ENCODE measurements at places on chromosomes 13 and 19.

DNA sequence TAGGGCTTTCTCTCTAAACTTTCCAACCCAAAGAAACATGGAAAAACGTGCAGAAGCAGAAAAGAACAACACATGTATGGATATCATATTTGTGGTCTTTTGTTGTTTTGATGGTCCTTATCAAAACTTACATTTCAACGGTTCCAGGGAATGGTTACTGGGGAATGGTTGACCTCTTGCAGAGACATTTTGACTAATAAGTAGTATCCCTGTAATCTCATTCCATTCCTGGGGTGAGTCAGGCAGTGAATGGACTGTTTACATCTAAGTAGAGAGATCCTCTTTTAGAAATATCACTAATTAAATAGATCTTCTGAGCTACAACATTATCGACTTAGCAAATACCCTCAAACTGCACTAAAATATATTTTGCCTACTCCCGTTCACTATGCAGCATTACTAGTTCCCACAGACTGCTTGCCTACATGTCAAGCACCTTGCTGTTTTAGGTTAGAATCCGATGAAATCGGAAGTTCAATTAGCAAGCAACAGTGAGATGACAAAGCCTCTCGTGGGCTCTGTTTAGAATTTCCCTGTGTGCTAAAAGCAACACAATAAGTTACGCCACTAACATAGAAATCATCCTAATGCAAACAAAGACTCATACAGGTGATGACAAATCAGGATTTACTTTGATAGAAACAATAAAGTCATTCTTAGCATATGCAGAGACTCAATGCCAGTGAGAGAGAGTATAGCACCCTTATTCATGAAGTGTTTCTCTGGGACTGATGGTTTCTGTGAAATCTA, 797.7 kb upstream of the ARGLU1 start:
- no peaks in the 10 kb centered on the region for H3K4me1 ChIP-seq
- H3K27ac ChIP-seq, result no peak overlapping the region
- DNase-seq, result no peak
- H3K36me3 ChIP-seq, result no peaks in the 10 kb centered on the region

DNA sequence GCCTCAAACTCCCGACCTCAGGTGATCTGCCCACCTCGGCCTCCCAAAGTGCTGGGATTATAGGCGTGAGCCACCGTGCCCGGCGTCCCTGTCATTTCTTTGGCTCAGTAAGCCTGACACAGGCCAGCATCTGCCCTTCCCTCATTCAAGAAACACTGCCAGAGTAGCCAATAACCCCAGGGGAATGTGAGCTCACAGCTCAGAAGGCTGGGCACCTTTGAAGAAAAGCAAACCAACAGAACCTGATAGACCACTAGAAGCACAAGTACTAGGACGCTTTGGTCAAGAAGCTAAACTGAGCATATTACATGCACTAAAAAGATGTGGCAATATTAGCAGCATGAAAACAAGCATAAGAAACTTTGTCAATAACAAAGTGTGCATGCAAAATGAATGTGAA, 14.2 kb downstream of the SIGLEC5 start:
- no peak overlapping the region for H3K4me3 ChIP-seq
- DNase-seq, result no peak
- no peaks in the 10 kb centered on the region for H3K27me3 ChIP-seq
- H3K4me1 ChIP-seq, result no peaks in the 10 kb centered on the region

DNA sequence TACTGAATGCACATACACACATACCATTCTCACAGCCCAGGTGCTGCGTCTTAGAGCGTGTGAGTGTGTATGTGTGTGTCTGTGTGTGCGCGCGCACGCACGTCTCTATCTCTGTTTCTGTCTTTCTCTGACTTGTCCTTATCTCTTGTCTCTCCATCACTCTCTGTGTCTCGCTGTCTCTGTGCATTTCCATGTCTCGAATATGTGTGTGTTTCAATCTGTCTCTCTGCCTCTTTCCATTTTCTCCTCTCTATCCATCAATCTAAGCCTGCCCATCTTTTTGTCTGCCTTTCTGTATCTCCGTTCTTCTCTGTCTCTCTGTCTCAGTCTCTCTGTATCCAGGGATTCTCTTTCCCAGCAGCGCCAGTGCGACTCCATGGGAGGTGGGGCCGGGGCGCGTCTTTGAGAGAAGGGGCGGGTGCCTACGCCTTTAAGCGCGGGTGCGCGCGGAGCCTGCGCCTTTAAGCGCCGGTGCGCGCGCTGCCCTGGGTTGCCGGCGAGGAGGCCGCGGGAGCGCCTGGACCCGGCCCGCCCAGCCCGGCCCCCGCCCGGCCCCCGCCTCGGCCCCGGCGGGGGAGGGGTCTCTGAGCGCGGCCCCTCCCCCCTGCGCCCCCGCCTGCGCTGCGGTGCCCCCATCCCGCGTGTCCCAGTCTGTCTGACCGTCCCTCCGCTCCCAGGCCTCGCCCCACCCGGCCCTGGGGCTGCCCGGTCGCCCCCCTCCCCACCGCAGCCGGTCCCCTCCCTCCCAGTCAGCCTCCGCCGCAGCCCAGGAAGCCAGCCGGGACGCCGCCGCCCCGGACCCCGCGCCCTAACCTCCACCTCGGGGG, at the start of gene LRFN3:
TSS of gene LRFN3 (plus strand) at position 464 of the 827 bp plus-strand sequence. CDS start 3,052 bp downstream, outside the sequence.
- peak within 1 kb of the TSS; percentile 95 for H3K4me3 ChIP-seq
- H3K27me3 ChIP-seq, result no peaks in the 10 kb centered on the region
- H3K4me1 ChIP-seq, result peaks cover 36% of the 10 kb centered on the region

DNA sequence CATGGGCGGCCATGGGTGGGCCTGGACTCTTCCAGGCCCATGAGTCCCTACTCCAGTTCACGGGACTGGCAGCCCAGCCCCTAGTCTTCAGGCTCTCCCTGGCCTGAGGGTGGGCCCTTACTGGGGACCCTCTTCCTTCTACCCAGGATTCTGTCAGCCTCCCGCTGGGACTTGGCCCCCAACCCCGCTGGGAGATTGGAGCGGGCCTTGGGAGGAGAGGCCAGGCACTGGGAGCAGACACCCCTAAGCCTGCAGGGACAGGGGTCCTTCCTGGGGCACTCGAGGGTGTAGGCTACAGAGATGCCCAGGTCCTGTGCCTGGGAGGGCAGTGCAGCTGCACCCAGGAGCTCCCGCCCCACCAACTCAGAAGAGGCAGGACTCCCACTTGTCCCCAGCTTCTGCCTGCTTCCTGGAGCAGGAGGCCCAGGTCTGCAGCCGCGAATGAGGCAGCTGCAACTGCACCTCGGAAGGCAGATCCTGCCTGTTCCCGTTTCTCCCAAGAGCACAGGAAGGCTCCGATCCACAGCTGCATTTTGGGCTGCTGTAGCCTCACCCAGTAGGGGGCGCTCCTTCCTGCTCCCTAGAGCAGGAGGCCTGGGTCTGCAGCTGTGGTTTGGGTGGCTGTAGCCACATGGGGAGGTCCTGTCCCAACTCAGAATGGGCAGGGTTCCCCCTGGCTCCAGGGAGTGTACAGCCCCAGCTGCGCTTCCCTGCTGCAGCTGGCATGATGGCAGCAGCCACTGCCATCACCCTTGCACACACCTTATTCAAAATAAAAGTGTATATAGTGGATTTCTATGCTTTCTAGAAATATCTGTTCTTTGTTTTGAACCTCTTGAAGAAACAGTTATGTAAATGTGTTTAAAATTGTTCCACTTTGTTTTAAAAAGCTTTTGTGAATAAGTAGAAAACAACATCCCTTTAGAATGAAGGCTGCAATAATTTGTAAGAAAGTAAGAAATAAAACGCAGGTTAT, 46.8 kb downstream of the TEX26 start:
- no peaks in the 10 kb centered on the region for H3K36me3 ChIP-seq
- no peaks in the 10 kb centered on the region for H3K27me3 ChIP-seq
- H3K4me3 ChIP-seq, result no peak overlapping the region
- no peak for DNase-seq
- no peak overlapping the region for H3K27ac ChIP-seq

- no peaks in the 10 kb centered on the region for H3K36me3 ChIP-seq
- no peaks in the 10 kb centered on the region for H3K4me1 ChIP-seq
- no peak for DNase-seq
- no peak overlapping the region for H3K4me3 ChIP-seq
- no peak overlapping the region for H3K27ac ChIP-seq
Observed at GRCh38 chr13:108044954-108045353, 170.4 kb downstream of the LIG4 start.

DNA sequence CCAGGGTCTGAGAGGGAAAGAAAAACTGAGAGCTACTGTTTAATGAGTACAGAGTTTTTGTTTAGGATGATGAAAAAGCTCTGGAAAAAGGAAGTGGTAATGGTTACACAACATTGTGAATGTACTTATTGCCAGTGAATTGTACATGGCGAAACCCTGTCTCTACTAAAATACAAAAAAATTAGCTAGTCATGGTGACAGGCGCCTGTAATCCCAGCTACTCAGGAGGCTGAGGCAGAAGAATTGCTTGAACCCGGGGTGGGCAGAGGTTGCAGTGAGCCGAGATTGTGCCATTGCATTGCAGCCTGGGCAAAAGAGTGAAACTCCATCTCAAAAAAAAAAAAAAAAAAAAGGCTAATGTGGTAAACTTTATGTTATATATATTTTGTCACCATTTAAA, 96.3 kb downstream of the VWA8 start:
- no peaks in the 10 kb centered on the region for H3K4me1 ChIP-seq
- H3K36me3 ChIP-seq, result no peaks in the 10 kb centered on the region
- no peak overlapping the region for H3K27ac ChIP-seq
- DNase-seq, result no peak
- no peaks in the 10 kb centered on the region for H3K27me3 ChIP-seq
- no peak overlapping the region for H3K4me3 ChIP-seq

DNA sequence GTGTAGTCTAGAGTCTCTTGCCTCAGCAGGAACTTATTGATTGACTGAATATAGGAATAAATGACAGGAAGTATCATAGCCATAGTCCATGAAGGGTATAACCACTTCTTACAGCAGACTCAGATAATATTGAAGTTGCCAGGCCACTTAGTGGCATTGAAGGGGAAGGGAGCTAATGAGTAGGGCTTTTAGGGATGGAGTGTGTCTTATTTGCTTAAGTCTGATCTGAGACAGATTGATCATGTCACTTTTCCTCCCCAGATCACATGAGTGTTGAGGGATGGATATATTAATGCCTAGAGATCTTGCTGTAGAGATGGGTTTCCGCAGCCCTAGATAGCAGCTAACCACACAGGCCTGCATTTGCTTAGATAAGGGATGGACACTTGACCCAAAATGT, 62.2 kb upstream of the NBEA start:
- no peak for DNase-seq
- no peak overlapping the region for H3K27ac ChIP-seq
- H3K36me3 ChIP-seq, result no peaks in the 10 kb centered on the region
- no peaks in the 10 kb centered on the region for H3K4me1 ChIP-seq
- no peak overlapping the region for H3K4me3 ChIP-seq
- no peaks in the 10 kb centered on the region for H3K27me3 ChIP-seq

DNA sequence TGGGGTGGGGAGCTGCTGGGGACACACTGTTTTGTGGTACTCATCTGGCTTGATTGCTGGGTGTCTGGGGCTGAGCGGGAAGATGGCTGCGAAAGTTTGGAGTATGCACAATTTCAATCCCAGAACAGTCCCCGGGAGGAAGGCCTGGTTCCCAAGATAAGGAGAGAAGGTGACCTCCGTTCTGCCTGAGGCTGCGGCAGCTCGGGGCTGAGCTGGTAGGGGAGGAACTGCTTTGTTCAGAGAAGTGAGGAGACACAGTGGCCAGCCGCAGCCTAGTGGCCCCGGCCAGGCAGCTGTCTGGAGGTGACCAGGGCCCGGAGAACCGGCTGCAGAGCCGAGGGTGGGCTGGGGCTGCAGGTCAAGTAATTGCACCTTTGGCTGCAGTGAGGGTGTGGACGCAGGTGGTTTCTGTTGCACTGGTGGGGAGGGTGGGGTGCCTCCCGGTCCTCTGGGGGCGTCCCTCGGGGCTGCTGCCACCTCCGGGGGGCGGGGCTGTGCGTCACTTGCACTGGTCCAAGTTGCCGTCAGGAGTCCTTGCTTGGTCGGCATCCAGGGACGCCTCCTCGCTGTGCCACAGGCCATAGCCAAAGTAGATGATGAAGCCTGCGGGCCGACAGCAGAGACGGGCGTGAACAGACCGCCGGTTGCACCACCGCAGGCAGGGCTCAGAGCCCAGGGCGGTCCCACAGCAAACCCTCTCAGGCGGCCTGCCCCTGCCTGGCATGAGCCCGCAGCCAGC, 81.3 kb downstream of the SLC7A1 start:
- H3K4me3 ChIP-seq, result no peak overlapping the region
- no peak for DNase-seq
- no peaks in the 10 kb centered on the region for H3K27me3 ChIP-seq
- no peak overlapping the region for H3K27ac ChIP-seq
- peaks cover 16% of the 10 kb centered on the region for H3K4me1 ChIP-seq
- peaks cover 8% of the 10 kb centered on the region for H3K36me3 ChIP-seq

DNA sequence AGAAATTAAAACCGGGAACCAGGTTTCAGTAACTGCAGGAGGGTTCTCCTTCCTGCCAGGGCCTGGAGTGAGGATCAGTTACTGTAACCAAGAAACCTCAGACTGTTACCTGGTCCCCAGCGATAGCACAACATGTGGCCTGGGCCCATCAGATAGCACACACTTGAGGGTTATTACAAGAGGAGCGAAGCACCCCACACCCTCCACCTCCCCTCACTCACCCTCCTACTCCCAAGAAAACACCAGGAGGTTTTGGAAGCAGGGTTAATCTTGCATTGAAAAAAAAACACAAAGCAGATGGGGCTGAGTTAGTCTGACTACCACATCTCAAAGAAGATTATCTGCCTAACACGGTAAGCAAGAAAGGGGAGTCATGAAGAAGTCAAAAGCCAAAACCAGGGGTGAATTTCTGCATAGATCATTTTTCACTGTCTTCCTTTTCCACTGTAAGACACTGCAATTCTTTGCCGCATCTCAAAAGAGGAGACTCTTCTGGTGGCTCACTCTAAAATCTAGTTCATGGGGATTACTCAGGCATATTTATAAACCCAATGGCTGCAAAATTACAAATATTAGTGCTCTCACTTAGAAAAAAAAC, 75.9 kb upstream of the DOCK9 start:
- no peaks in the 10 kb centered on the region for H3K36me3 ChIP-seq
- H3K27me3 ChIP-seq, result no peaks in the 10 kb centered on the region
- peaks cover 68% of the 10 kb centered on the region for H3K4me1 ChIP-seq
- H3K4me3 ChIP-seq, result no peak overlapping the region
- DNase-seq, result no peak

DNA sequence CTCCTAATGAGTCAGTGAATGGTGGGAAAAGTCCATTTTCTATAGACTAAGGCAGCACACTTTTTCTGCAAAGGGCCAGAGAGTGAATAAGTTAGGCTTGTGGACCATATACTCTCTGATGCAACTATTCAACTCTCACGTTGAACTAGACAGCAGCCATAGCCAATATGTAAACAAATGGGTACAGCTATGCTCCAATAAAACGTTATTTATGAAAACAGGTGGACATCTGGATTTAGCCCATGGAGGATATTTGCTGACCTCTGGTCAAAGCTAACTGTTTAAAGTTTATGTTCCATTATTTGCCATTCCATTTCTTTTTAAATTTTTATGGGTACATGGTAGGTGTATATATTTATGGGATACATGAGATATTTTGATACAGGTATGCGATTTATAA, 4.7 kb upstream of the CCDC169 start:
- no peaks in the 10 kb centered on the region for H3K27me3 ChIP-seq
- H3K4me1 ChIP-seq, result no peaks in the 10 kb centered on the region
- no peak overlapping the region for H3K27ac ChIP-seq
- no peaks in the 10 kb centered on the region for H3K36me3 ChIP-seq
- no peak for DNase-seq

- no peaks in the 10 kb centered on the region for H3K4me1 ChIP-seq
- no peak overlapping the region for H3K27ac ChIP-seq
- no peak for DNase-seq
- no peaks in the 10 kb centered on the region for H3K36me3 ChIP-seq
- no peak overlapping the region for H3K4me3 ChIP-seq
- no peaks in the 10 kb centered on the region for H3K27me3 ChIP-seq
Observed at GRCh38 chr13:90365130-90365529, 982.4 kb upstream of the MIR17HG start.

- no peak for DNase-seq
- no peak overlapping the region for H3K4me3 ChIP-seq
- H3K27me3 ChIP-seq, result no peaks in the 10 kb centered on the region
Observed at GRCh38 chr13:65260946-65261891, 1968.9 kb downstream of the PCDH9 start.

Data from sigmoid colon (tissue), 7 donors.